ENCODE measurements at places on chromosomes 7 and 10.

- no peak for DNase-seq
Observed at GRCh38 chr7:44445986-44446671, 44.3 kb downstream of the NUDCD3 start.

- DNase-seq, result no peak
Observed at GRCh38 chr10:95728526-95728925, 27.4 kb upstream of the ENTPD1 start.

DNA sequence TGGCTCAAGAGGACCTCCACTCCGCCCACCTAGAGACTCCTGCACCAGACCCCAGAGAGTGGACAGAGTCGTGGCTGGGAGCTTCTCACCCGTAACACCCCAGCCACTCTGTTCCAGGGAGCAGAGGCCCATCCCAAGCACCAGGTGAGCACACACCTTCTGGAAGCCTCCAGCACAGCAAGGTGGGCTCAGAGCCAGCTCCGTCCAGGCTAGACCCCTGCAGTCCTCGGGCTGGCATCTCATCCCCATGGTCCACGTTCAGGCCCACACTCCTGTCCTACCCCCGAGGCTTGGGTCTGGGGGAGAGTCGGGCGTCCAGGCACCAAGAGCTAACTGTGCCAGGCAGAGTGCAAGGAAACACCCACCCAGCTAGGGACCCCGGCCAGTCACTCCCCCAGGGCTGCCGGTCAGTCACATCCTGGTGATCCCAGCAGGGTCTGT, 13.2 kb downstream of the PDGFA start:
- no peak for DNase-seq

GRCh38 chr10:12748186-12748585, 253.3 kb downstream of the CCDC3 start:
- no peak for DNase-seq

DNA sequence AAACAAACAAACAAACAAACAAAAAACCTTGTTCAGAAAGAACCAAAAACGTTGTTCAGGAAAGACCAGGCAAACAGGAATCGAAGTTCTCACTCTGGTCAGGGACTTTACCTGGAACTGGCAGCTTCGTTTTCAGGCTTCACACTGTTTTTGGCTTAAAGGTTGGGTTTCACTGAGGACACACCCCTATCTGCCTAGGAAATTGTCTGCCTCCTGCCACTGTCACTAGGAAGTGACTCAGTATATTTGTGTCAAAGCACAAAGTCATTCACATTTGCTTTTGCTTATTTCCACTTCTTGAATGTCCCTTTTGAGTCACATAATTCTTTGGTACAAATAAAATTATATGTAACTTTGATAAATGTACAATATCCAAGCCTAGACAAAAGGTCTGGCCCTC, 37.9 kb downstream of the PNLIPRP3 start:
- DNase-seq, result no peak

- DNase-seq, result no peak
Observed at GRCh38 chr7:99629643-99630042, 12.9 kb downstream of the ZSCAN25 start.

GRCh38 chr10:21368728-21369425, 156.6 kb downstream of the SKIDA1 start:
- no peak for DNase-seq

- DNase-seq, result no peak
Observed at GRCh38 chr10:122999347-122999746, 9.2 kb downstream of the IKZF5 start.

DNA sequence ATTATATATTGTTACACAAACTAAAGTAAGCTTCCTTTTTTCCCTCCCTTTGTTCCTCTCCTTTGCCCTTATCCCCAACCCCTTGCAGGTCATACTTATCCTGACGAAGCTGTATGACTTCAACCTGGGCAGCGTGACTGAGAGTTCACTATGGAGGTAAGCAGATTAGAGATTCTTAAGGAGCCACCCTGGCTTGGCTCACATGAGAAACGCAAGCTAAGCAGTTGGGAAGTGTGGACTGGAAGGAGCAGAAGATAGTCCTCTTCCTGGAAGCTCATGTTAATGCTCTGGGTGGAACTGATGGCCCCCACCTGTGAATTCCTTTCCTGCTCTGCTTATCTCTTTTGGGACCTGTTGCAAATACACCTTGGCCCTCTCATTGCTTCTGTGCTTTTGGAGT, 201.6 kb downstream of the SORCS3 start:
- DNase-seq, result no peak

- DNase-seq, result peak; percentile 23
Observed at GRCh38 chr7:151408839-151409666, 785 bp downstream of the WDR86 start.

- DNase-seq, result no peak
Observed at GRCh38 chr7:81361769-81362312, 408.0 kb downstream of the HGF start.

- DNase-seq, result no peak
Observed at GRCh38 chr7:133536450-133536849, 283.6 kb downstream of the EXOC4 start.

GRCh38 chr7:151552352-151553028, 32.8 kb upstream of the RHEB start:
- DNase-seq, result no peak

DNA sequence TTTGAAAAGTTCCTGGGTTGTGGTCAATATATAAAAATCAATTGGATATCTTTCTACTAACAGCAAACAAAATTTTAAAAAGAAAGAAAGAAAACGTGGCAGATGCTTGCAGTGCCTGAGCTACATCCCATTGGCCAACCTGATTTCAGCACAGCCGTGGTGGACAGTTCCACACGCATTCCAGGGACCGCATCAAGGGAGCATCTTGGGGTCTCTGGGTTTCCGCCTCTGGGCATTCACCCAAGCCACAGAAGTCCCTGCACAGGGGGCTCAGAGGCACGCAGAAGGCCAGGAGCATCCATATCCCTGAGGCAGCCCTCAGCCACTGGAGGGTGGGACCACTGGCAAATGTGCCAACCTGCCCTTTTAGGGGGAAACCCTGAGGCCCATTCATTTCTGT, 254.5 kb upstream of the RNF32 start:
- no peak for DNase-seq

- DNase-seq, result no peak
Observed at GRCh38 chr7:142375710-142376313, 118.0 kb upstream of the PRSS58 start.

- DNase-seq, result no peak
Observed at GRCh38 chr10:123021517-123021916, 12.7 kb downstream of the ACADSB start.
